ENCODE measurements at places on chromosomes 3 and 15.

DNA sequence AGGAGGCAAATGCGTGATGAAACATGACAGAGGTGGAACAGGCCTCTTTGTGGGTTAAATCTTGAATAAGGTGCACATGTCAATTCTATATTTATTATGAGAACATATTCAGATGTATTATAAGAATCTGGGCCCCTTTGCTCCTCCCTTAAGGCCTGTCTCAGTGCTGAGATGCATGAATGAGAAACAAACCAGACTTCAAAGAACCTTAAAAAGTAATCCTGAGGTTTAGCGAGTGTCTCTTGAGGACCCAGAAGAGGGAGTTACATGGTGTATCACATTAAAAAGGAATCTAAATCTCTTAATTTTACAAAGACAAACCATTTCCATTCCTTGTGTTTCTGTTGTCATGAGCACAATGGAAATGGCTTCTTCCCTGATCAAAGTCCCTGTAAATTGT is 170.9 kb upstream of the TBC1D5 start:
- no peak for DNase-seq

- DNase-seq, result no peak
Observed at GRCh38 chr15:36887214-36887961, 213.0 kb downstream of the MEIS2 start.

- no peak for DNase-seq
Observed at GRCh38 chr15:41966920-41967465, 5.4 kb downstream of the EHD4 start.

DNA sequence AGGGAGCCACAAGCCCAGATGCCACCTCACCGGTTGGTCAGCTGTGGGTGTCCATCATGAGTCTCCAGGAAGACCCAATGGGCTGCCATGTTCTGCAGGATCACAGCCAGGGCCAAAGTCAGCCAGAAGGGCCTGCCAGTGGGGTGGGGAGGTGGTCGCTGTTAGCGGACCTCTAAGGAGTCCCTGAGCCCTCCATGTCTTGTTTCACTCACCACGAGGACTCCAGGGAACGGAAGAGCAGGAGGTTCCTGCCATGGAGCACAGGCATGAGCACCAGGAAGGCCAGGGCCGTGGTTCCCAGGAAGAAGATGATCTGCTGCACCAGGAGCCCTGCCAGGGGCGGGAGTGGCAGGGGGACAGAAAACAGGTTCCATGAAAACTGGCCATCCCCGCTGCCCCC is 8.6 kb downstream of the ISLR start:
- no peak for DNase-seq

DNA sequence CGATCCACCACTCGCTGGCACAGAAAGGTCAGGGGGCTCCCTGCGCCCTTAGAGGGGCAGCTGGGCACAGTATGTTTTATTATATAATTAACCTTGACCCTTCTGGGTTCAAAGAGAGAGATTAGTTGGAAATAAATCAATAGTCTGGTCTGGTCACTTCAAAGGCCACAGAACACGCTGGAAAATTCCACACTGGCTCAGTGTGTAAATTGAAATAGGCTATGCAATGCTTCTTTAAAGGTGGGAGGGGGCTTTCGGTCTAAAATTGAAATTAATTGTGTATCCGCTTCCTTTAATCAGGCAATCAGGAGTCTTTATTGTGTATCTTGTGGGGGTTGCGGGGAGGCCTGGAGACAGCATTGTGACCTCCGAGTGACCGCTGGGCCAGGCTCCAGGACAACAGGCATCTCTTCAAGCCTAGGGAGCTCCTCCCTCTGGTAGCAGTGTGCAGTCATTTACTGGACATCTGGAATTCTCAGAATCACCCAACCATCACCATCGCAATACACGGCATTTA is 8.0 kb downstream of the RNU5B-1 start:
- DNase-seq, result no peak

GRCh38 chr15:75335705-75336355 is at the start of gene COMMD4:
TSS of gene COMMD4 (plus strand) at chr15:75336063. CDS start at chr15:75336090, 27 bp downstream.
- peak; percentile 29 for DNase-seq

All from activated naive CD4-positive, alpha-beta T cell (primary cell).